Metanephros (tissue), 2 donors: ENCODE measurements at places on chromosomes 11 and 22. TPM values are rescaled to one million over a fixed set of nuclear protein-coding genes. Genes with fewer than 3 reads are reported as not detected.

LARGE2 gene
- 14.3 TPM for total RNA-seq

SIK3 gene
- 37.4 TPM for total RNA-seq

RIMBP3B gene
- 0.12 TPM for total RNA-seq

NCAM1 gene
- 102 TPM for total RNA-seq

TECTA gene
- 1.5 TPM for total RNA-seq

CFAP68 gene
- 24.3 TPM for total RNA-seq

SLC43A3 gene
- 20.7 TPM for total RNA-seq

CARD16 gene
- 1.8 TPM for total RNA-seq

SLC22A9 gene
- not detected for total RNA-seq

FAT3 gene
- total RNA-seq: 26.1 TPM

OR52N4 gene
- total RNA-seq: not detected

RASGRP2 gene
- 14.9 TPM for total RNA-seq

PARVA gene
- 47.3 TPM for total RNA-seq

HBG2 gene
- total RNA-seq: 14,762 TPM

SHISAL1 gene
- 2.7 TPM for total RNA-seq

YPEL1 gene
- total RNA-seq: 20.6 TPM

RSF1 gene
- 30.0 TPM for total RNA-seq

NEU3 gene
- 15.2 TPM for total RNA-seq

ANO1 gene
- total RNA-seq: 38.1 TPM

OR9G1 gene
- not detected for total RNA-seq

BAIAP2L2 gene
- 4.5 TPM for total RNA-seq

C11orf86 gene
- total RNA-seq: not detected

OR51B4 gene
- total RNA-seq: 1.5 TPM

PRR33 gene
- total RNA-seq: 1.3 TPM

GLYAT gene
- 69.0 TPM for total RNA-seq

FGF4 gene
- total RNA-seq: not detected

PDGFD gene
- total RNA-seq: 24.3 TPM

NLRP14 gene
- 0.99 TPM for total RNA-seq

RAD9A gene
- 22.3 TPM for total RNA-seq

ANO5 gene
- total RNA-seq: 13.9 TPM

GRK3 gene
- total RNA-seq: 10.6 TPM

KRTAP5-7 gene
- 0.23 TPM for total RNA-seq

DEPDC7 gene
- 3.9 TPM for total RNA-seq

OR10AG1 gene
- total RNA-seq: not detected

TNNT3 gene
- total RNA-seq: 410 TPM

FAM83F gene
- 2.5 TPM for total RNA-seq

MS4A15 gene
- total RNA-seq: not detected
